ENCODE measurements at places on chromosomes 4 and X.
A peak's percentile ranks its signal among the peaks of the same experiment; 100 is the strongest.

- DNase-seq = no peak
Measured at GRCh38 chr4:153113061-153113837, 91.0 kb upstream of the TRIM2 start.

DNA sequence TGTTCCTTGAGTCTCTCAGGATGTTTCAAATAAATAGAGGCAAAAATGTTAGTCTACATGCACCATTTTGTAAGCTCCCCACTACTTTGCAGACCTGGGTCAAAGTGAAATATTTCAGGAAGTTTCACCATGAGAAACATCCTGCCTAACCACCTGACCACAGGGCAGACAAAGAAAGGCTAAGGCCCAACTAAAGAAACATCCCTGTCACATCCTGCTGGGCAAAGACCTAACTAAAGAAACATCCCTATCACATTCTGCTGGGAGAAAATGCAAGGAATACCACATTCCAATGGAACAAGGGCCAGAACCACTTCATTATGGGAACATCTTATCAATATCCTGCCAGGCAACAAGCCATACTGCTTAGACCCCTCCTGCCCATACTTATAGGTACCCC lies 1303.4 kb downstream of the TECRL start:
- no peak for DNase-seq

DNA sequence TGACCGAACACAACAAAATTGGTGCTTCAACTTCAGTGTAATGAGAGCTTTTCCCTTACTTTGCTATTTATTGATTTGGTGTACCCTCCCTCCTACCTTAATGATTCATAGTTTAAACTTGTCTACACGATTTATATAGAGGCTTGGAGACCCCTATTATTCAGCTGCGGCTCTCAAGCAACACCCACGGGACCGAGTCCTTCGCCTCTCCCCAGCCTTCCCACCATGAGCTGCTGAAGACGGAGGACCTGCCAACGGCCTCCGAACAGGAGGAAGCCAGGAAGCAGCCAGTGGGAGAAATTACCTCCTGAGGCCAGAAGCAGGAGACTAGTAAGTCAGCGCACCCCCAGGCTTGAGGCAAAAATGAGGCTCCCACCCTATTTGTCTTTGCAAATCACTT lies 78.7 kb downstream of the DCTD start:
- no peak for DNase-seq

- DNase-seq = no peak
Measured at GRCh38 chr4:104631000-104631399, 136.3 kb upstream of the CXXC4 start.

DNA sequence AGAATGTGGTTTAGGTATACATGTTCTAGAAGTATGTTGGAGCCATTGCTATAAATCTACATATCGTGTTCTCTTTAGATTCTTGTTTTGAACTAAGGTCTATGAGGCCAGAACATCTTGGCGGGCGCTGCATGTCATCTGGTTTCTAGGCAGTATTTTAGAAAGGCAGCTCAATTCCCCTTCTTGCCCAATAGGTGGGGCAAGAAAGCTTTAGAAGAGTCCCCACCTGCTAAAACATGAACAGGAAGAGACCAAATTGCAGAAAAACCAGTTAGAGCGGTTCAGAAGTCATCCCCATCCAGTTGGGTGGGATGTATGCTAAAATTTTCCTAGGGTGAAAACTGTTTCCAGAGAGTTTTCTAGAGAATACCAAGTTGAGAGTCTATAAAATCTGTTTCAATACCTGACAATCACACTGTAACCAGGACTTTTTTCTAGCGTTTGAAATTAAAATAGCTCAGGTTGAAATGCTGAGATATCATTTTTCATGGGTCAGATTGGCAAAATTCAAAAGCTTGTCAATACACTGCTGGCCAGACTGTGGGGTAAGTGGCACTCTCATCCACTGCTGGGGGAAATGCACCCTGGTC lies 17.5 kb upstream of the SH3KBP1 start:
- DNase-seq = no peak

DNA sequence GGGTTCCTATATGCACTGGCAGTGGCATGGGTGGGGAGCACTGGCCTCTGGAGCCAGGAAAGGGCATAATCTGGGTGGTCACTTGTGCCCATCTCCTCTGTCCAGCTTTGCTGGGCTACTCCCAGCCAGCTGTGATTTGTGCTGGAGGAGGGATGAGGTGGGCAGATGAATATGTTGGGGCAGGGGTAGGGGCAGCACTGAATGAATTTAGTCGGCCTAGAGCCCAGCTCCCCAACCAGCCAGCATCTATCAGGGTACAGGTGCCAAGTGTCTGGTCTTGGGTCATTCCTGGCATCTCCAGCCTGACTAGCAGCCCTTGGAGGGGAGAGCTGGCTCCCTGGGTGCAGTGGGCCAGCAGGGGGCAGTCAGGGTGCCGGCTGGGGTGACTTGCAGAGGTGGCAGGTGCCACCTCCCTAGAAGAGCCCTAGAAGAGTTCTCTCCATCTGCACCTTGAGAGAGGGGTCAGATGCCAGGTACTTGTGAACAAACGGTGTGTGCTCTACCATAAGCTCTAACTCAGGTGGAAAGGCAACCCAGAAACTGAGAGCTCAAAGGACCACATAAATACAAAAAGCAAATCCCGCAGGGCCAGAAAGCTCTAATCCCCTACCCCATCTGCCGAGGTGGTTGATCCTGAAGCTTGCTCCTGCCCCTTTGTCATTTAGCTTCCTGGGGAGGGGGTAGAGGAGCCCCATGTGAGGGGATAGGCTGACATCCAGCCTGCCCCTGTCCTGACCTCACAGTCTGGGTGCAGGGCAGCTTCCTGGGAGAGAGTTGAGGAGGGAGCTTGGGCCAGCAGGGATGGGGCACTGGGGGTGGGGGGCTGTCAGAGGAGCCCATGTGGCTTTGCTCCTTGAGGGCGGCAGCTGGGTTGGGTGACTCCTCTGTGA lies 2.2 kb downstream of the SORCS2 start:
- no peak for DNase-seq

GRCh38 chr4:20444599-20445337 lies 193.1 kb downstream of the SLIT2 start:
- no peak for DNase-seq

DNA sequence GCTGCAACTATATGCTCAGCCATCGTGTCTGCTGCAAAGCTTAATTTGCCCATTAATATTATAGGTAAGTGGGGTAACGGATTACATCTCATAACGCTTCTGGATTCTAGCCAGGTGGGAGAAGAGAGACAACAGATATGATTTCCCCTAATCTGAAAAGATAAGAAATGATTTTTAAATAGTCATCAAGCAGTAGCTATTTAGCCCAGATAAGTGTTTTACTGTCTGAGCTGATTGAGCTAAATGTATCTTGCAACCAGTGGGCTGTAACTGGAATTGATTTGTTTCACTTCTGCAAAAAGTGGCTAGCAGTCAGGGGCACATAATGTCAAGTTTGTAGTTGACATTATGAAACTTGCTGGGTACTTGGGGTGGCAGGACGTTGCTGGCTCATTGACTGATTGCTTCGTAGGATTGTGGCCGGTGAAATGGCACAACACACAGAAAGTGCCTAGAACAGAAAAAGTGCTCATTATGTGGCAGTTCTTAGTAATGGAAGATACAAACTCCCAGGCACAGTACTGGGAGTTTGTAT lies 18.5 kb downstream of the LAP3 start:
- no peak for DNase-seq

GRCh38 chrX:41334363-41335197 lies 618 bp downstream of the DDX3X start:
- DNase-seq = peak; percentile 94

- DNase-seq = no peak
Measured at GRCh38 chrX:53831662-53832635, 145.4 kb upstream of the HUWE1 start.

GRCh38 chrX:50036426-50036825 lies 114.0 kb downstream of the CLCN5 start:
- no peak for DNase-seq

DNA sequence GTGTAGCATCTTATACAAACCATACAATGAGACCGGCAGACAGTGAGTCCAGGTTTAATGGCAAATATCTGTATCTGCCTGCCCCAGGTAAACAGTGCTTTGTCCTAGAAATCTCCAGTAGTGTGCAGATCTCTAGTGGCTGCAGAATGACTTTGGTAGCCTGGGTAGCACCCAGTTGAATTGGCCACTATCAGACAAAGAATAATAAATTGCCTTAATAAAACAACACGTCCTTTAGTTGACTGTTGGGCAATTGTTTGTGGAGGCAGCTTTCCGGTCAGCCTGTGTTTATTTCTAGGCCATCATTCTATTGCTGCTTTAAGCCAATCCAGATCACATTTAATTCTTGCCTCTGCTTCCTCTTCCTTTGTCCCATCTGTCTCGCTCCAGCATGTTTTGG lies 52.5 kb downstream of the SNX25 start:
- no peak for DNase-seq

DNA sequence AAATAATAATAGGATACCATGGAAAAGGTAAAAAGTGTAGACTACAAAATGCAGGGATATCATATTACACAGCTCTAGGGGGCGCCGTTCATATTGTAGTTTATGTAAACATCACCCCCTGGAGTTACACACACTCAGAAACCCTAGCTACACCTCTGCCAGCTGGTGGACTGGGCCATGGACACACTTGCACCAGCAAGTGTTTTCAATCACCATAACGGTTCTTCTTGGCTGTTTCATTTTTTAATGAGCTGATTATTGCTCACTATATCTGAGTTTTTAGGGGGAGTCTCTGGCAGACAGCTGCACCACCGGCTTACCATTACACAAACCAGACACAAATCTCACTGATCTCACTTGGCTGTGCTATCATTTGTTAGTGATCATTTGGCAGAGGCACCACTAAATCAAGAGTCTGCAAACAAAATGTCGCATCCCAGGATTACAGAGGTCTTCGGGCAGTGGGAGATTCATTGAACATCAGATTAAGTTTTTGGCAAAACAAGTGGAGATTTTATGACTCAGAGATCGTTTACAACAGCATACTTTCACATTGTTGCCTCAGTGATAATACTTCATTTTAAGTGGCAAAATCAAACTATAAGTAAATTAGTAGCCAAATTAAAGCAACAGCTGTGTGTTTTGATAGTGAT lies 185.7 kb downstream of the UNC5C start:
- DNase-seq = no peak

DNA sequence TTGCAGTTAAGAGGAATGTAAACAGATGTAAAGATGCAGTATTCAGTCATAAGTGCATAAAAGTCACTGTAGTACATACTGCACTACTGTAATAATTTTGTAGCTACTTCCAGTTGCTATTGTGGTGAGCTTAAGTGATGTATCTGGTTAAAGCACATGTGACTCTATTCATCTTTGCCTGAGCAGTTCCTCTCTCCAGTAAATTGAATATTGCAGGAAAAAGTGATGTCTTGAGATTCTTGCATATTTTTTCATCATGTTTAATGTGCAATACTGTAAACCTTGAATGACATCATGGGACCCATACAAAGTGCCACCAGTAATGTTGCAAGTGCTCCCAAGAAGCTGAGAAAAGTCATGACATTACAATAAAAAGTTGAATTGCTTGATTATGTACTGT lies 9.6 kb downstream of the UBA6 start:
- no peak for DNase-seq

- DNase-seq = peak; percentile 55
Measured at GRCh38 chr4:15719506-15719905, 16.6 kb downstream of the BST1 start.

DNA sequence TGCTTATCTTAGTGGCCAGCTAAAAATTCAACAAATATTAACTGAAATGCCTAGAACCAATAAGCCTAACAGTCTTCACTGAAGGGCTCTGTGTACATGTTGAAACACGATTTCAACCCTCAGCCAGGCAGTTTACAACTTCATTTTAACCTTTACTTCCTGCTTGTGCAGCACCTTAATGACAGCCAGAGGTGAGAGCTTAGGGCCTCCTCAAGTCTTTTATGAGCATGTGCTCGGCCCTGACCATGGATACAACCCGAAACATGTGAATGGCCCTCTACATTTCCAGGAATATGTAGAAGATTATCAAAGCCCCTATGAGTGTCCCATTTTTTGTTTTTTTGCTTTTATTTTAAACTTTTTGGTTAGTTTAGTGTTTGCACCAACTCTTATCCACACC lies 88.3 kb downstream of the MSN start:
- DNase-seq = no peak

DNA sequence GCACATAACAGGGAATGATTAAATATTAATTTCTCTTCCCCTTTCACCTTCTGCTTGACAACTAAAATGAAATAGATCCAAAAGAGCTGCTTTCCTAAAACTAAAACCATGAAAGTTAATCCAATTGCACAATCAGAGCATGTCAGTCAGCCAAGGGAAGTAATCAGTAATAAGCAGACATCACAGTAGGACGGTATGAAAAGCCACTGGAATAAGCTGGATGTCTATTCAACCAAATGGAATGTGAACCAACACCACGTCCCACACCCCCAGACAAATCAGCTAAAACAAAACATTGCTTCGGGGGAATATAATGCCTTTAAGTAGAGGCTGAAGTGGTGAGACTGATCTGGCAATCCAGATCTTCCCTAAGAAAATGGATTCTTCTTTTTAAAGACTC lies 859.4 kb upstream of the FTHL17 start:
- no peak for DNase-seq

DNA sequence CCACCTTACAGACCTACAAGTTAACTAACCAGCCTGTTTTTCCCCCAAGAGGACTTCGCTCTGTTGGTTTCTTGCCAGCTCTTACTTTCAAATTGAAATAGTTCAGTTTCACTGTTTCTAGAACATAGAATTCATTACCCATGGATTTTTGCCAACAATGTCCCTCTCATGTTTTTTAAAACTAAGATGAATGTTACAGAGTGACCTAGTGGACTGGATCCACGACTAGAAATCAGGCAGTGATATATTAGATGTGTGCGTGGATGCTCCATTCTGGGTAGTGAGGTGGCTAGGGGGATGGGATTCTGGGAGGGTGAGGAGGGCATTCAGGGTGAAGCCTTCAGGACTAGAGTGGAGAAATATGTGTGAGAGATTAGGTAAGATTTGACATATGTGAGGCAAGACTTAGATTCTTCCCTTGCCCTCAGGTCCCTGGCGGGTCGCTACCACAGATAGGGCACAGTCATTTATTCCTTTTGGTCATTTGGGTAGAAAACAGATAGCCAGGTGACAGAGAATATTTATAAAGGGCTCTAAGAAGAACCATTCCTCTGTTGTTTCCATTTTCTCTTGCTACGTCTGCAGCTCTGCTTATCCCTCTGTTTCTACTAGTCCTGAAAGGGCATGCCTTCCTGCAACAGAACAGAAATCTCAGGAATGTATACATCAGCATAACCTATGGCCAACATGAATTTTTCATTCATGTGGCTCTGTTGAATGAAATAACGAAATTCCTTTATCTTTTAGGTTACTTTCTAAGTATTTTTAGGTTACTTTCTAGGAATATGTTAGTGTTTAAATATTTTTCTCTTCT lies 15.4 kb upstream of the JADE1 start:
- no peak for DNase-seq

GRCh38 chr4:34878961-34879360 lies 1365.4 kb downstream of the ARAP2 start:
- DNase-seq = no peak

All from ascending aorta (tissue), 2 donors.